H9 (cell line): ENCODE measurements at places on chromosomes 11 and 22. TPM values are rescaled to one million over a fixed set of nuclear protein-coding genes. Genes with fewer than 3 reads are reported as not detected.

PDGFB gene
- 6.1 and 7.1 TPM in 2 replicates for total RNA-seq

DNA sequence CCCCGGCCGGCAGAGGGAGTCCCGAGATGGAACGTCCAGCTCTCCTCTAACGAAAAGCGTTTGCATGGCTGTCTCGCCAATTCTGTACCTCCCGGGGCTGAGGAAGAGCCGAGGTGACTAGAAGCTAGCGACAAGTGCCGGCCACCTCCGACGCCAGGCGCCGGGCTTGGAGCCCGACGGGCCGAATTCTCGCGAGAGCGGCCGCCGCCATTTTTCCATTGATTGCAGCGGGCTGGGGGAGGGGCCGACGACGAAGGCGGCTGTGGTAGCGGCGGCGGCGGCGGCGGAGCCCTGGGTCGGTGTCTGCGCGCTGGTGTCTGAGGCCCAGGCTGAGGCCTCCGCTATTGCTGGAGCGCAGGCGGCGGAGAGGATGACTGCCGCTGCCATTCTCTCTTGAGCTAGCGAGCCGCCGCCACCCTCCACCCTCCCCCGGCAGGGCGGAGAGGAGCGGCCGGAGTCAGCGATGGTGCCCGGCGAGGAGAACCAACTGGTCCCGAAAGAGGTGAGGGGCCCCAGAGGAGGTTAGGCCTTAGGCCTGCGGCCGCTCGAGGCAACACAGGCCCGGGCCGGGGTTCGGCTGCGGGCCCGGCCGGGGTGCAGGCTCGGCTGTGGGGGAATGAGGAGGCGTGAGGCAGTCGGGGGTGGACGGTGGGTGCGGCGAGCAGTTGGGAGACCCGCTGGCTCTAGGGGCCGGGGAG, at the start of gene USP47:
Gene USP47, plus strand, starts transcription at position 250 of the 698 bp plus-strand sequence. Its CDS starts 214 bp downstream, at position 464.
- peak; percentile 89 for DNase-seq

FAM76B gene
- 31.5 and 34.1 TPM in 2 replicates for total RNA-seq

DNA sequence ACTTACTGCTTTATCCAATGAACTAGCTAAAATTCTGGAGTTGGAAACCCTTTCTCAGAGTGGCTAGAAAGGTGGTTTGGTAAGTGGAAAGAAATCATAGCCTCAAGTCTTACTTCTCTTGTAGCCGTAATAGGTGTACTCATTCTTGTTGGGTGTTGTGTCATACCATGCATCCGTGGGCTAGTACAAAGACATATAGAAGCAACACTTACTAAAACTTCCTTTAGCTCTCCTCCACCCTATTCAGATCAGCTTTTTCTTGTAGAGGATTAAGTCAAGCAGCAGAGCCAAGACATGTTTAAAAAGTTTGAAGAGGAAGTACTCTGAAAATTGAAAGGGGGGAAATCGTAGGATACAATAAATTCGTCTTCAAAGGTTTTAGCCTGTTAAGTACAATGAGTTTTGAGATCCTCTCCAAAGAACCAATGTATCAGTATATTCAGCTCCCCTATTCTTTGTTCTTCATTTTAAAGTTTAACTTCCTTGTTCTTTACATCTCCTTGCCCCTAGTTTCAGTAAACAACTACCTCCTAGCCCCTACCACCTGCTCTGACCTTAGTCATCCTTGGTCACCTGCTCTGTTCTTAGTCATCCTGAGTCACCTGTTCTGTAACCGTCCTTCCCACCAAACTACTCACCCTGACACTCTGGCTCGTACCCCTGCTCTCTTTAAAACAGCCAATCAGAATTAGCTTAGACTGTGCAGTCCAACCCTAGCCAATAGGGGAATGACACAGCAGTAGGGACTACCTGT, 62.1 kb upstream of the DEUP1 start:
- no peak for DNase-seq

DNA sequence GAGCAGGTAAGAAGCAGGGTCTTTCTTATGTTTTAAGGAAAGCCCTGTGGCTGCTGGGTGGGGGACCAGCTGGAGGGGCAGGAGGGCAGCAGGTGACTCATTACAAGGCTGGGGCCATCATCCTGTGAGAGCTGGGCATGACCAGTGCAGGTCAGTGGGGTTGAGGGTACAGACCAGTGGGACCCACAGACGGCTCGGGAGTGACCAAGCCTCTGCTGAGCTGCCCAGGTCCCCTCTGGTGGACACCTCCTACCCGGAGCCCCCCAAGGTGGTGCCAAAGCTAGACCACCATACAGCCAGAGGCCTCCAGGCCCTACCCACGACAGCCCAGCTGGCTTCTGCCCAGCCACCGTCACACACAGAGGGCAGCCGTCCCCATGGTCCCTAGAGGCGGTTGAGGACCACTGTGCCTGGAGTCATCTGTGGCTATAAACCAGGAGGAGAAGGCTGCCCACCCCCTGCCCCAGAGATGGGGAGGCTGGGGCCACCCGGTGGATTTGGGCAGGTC, 670 bp downstream of the MYEOV start:
- no peak for DNase-seq

ARHGEF17 gene
- 6.2 and 7.4 TPM in 2 replicates for total RNA-seq

GRCh38 chr11:134584706-134585445, 172.8 kb upstream of the B3GAT1 start:
- DNase-seq = peak; percentile 28

DNA sequence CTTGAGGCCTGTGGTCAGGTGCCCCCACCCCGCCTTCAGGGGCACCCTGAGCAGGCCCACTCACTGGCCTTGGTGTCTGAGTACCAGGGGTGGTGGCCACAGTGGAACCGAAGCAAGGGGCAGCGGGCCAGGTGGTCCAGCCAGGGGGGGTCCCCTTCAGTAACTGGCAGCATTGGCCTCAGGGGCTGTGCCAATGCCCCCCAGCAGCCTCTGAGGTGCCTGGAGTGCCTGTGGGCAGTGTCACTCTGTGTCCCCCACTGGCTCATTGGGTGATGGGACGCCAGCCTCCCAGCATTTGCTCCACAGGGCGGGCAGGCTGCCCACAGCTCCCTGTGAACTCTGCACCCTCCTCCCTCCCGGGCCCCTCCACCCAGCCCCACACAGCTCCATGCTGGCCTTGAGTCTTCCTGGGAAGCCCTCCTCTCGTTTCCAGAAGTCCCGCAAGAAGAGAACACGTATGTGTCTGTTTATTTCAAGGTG, 29.5 kb upstream of the CARS1 start:
- DNase-seq = no peak

LMF2 gene
- 43.6 and 46.0 TPM in 2 replicates for total RNA-seq

KCNJ1 gene
- not detected in 2 replicates for total RNA-seq

GRCh38 chr11:255816-256215, 19.0 kb downstream of the PSMD13 start:
- no peak for DNase-seq

DNA sequence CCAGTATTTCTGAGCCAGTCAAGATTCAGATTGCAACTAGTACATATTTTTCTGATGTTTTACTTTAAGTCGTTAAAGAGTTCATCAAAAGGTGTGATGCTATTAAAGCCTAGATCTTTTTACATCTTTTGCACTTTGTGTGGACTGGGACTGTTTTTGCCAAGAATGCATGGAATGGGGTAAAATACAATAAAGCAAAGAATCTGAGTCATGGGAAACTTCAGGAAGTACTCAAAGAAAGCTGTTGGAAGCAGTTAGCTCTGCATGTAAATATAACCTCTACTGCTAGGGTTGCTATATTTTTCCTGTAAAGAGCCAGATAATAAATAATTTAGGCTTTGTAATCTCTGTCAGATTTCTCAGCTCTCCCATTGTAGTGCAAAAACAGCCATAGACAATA, 20.9 kb downstream of the ATXN10 start:
- DNase-seq = no peak

GRCh38 chr11:45313171-45313865, 27.2 kb upstream of the SYT13 start:
- DNase-seq = no peak

- no peak for DNase-seq
These were observed 1.8 kb downstream of the CEND1 start for GRCh38 chr11:788009-788640.

GRCh38 chr22:33986954-33987353, 66.7 kb upstream of the LARGE1 start:
- DNase-seq = no peak

SLC6A5 gene
- total RNA-seq = not detected in 2 replicates

- DNase-seq = no peak
These were observed 56.0 kb downstream of the CELSR1 start for GRCh38 chr22:46481386-46481785.

SMC1B gene
- 0.11 TPM in 1 of 2 replicates, not detected in the other for total RNA-seq

DNA sequence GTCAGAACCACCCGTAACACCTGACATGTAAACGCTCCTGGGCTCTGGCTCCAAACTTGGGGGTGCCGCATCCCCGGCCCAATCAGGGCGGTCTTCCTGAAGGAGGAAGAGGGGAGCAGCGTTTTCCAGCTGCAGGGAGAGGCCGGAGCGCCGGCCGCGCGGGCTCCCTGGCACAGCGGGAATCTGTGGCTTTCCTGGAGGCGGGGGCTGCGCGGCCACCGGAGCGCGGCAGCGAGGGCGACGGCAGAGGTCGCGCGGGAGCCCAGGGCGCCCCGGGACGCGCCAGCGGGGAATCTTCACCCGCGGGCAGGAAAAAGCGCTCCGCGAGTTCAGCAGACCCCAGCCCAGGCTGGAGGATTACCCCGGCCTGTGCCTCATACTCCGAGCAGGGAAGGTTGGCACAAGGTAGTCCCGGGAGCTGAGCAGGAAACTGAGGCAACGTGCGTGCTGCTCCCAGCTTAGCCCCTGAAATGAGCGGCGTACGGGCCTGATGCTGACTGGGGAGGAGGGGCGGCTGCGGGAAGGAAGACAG, 600 bp upstream of the ESAM start:
- DNase-seq = peak; percentile 50
